DMS79 (cell line): ENCODE measurements at places on chromosomes 16 and 17.
A peak's percentile ranks its signal among the peaks of the same experiment; 100 is the strongest.

DNA sequence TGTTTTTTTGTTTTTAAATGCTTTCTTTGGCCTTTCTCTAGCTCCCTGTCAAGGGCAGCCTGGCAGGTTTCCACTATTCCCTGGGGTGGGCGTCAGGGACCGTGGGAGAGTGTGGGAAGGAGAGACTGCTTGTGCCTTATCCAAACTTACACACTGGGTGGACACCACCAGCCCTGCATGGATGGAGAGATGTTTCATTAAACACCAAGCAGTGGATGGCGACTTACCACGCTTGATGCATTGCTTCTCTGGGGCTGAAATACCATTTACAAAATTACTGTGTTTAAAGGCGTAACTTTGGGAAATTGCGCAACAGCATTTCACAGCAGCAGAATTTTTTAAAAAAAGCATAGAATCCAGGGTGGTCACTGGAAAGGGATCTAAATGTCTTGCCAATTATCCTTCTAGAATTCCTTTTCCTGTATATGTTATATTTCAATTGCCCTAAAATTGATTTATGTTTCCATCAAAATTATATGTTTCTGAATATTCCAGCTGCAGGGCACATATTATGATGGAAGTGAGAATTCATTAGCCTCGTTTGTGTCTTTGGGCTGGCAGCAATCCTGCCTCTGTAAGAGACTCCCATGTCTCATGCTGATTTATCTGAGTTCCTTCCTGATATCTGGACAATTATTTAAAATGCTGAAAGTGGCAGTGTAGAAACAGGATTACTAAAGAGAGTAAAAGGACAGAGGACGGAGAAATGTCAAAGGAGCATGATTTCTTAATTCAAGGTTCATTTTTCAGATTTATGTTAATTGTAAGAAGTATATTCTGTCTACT lies 247.3 kb downstream of the GRIN2A start:
- no peak for DNase-seq

- DNase-seq, result no peak
Measured at GRCh38 chr17:62895320-62896301, 70.4 kb upstream of the TANC2 start.

DNA sequence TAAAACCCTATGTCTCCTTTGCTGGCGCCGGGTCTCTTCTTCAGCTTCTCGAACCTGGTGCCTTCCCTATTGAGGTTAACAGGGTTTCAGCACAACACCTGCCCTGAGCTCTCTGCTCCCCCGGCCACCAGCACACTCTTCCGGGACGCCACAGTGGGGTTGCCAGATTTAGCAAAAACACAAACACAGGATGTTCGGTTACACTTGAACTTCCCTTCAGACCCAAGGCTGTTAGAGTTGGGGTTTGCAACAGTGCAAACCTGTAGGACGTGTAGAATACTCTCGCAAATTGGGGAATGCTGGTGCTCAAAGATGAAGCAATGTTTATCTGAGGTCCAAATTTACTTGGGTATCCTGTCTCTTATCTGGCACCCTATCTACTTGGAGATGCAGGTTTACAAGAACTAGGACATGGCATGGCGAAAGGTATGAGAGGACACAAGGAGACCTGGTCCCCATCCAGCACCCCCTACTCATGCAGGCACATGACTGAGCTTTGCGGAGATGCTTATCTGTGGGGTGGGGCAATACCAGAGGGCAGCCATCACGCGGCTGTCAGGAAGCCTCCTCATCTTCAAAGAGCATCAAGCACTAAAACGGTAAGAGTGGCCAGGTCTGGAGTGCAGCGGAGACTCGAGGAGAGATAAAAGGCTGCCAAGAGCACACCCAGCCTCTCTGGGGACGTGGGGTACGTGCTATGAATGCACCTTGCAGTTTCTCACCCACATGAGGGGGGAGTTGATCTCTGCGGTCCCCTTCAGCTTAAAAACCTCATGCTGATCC lies 52.8 kb downstream of the SDK2 start:
- no peak for DNase-seq

DNA sequence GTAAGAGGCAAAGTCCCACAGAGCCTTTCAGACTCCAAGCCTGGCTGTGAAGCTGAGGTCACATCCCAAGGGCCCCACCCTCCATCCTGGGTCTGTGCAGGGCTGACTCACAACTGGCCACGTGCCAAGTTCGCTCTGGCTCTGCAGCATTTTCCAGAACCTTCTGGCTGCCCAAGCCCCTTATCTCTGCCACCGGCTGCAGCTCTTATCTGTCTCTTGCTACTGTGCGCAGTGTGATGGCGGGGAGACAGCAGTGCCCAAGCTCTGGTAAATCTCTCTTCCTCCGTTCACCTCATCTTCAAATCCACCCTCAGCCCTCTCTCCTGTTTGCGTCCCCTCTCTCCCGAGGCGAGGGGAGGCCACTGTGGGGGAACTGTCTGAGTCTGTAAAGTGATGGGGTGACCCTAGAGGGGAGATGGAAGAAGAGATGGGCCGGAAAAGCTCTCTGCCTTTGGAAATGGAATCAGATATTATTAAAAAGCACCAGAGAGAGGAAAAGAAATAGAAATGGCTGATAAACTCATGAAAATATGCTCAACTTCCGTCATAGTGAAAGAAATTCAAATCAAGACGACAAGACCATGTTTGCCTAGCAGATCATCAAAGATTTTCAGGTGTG lies 162.7 kb upstream of the CDC42EP4 start:
- peak; percentile 21 for DNase-seq

DNA sequence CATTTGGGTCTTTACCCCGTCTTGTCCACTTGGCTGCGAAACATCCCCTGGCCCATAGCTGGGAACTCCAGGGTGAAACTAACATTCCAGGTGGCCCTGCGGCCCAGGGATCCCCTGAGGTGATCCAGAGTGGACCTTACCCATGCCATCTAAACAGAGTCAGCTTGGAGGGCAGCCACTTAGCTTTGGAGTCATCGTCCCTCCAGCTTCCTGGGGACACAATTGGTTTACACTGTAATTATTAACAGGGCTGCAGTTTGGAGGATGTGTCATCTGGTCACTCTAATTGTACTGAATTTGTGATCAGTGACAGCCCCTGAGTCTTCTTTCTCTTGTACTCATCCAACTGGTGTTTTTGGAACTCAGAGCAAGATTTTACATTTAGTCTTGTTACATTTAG lies 149.9 kb downstream of the ENGASE start:
- DNase-seq, result no peak

DNA sequence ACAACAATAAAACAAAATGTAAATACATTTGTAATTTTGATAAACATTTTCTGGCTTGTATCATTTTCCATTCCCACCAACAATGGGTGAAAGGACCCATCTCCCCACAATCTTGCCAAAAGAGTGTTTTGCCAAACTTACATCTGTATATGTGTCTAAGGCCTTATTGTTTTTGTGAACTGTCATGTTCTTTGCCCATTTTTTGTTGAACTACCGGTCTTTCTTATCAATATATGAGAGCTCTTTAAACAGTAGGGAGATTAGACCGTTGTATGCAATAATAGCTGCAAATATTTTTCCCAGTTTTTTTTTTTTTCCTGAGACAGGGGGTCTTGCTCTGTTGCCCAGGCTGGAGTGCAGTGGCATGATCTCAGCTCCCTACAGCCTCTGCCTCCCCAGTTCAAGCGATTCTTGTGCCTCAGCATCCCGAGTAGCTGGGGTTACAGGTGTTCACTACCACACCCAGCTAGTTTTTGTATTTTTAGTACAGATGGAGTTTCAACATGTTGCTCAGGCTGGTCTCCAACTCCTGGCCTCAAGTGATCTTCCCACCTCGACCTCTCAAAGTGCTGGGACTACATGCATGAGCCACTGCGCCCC lies 9.6 kb upstream of the STX4 start:
- DNase-seq, result no peak

DNA sequence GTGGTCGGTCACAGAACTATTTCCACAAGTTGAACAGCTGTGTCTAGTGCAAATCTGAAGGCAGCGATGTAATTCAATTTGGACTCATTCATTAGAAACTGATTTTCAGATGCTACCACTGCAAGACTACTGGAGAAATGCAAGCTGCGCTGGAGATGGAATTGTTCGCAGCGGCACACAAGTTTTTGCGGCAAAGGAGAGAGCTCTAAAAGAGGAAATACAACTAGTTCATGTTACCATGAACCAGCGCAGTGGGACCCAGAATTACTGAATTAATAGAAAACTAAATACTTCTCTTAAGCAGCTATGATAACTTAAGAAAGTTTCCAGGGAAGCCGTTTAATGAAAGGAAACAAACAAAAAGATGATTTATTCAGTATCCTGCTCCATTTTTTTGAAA lies 1.9 kb downstream of the CREBBP start:
- DNase-seq, result no peak

GRCh38 chr17:66655861-66656260 lies 179.1 kb upstream of the CACNG5 start:
- DNase-seq, result no peak

GRCh38 chr17:10474536-10474935 lies 5.2 kb upstream of the MYH4 start:
- no peak for DNase-seq

DNA sequence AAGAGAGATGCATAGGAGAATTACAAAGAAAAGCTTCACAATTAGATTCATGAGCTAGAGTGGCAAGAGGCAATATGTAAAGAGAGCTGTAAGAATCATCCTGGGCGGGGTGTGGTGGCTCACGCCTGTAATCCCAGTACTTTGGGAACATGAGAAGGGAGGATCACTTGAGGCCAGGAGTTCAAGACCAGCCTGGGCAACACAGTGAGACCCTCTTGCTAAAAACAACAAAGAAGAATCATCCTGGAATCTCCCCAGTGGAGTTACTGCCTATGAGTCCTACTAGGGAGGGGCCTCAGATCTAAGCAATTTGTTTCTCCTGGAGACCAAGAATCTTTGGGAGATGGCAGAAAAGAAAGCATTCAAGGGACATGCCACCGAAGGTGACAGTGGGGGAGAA lies 119.1 kb downstream of the HIC1 start:
- DNase-seq, result no peak

GRCh38 chr16:66440970-66441369 lies 13.9 kb downstream of the BEAN1 start:
- no peak for DNase-seq

GRCh38 chr16:57804111-57804837 lies 2.0 kb upstream of the KIFC3 start:
- no peak for DNase-seq

GRCh38 chr16:12188935-12189249 lies 212.4 kb downstream of the SNX29 start:
- DNase-seq, result no peak

DNA sequence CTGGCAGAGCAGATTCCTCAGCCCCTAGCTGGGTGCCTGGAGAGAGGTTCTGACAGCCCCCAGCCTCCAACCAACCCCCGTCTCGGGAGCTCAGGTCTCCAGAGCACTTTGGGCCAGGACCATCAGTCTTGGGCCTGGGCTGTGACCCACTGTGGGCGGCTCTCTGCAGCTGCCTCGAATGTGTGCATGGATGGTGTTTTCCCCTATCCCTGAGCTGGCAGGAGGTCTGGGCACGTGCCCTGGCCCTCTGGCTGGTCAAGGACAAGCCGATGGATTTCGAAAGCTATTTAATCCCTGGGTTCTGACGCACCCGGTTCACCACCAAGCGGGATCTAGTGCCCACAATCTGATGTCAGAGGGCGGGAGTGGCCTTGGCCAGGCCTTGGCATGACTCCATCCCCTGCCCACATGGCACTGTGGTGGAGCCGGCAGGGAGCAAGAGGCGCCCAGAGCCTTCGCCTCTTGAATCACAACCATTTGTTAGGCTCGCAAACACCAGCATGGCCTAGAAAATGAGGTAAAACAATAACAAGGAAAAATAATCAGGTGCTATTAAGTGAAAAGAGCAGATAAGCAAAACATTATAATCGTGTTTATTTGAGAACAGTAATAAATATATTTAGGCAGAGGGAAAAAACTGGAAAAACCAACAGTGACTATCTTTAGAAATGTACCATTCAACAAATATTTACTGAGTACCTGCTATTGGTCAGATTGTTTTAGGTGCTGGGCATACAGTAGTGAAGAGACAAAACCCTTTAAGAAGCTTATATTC lies 69.3 kb upstream of the TOB1 start:
- no peak for DNase-seq

DNA sequence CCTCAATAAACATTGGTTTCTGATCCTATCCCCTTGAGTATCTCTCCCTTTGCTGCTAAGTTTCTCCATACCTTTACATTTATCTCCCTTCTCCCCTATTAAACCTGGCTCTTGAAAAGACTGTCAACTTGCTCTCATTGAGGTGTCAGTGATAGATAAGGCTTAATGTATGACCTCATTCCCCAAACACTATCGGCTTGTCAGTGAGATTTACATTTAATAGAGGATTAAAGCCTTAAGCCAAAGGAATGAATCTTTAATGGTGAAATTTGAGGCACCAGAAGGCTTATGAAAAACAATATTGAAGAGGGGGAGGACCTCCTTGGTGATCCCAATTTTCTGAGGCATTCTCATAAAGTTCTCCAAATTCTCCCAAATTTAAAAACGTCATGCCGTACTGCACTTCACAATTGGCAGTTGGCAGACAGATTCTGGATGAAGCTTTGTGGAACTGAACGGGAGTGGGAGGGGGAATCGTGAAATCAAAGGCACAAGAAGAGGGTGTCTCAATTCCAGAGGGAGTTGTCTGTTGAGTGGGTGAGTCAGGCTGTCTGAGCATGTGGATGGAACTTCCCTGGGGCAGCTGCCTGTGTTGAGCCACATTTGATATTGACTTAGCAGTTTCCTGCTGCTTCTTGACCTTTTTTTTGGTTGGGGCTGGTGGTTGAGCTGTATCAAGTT lies 478.8 kb downstream of the NPIPA7 start:
- no peak for DNase-seq

- DNase-seq, result peak; percentile 31
Measured at GRCh38 chr17:4566785-4567184, 6.4 kb upstream of the GGT6 start.

GRCh38 chr16:57462978-57463362 lies 491 bp downstream of the POLR2C start:
- DNase-seq, result no peak

- DNase-seq, result peak; percentile 17
Measured at GRCh38 chr17:77419547-77420094, 278.9 kb downstream of the SEC14L1 start.

GRCh38 chr17:66552371-66552770 lies 250.0 kb downstream of the PRKCA start:
- DNase-seq, result no peak

DNA sequence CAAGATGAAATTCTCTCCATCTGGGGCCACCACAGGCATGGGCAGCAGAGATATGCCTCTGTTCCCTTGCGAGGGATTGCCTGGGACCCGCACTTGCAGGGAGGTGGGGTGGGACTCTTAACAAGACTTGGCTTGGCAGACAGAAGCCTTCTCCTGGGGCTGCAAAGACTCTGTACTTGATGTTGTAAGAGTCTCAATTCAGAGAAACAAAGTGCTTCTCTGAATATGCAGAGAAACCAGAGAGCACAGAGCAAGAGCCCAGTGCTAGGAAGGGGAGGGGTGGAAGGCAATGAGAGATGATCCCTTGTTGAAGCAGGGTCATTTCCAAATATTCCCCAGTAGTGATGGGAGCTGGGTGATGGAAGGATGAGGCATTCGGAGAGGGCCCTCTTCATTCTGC lies 2.2 kb downstream of the MMP28 start:
- DNase-seq, result no peak
